Kasumi-1 (cell line): ENCODE measurements at places on chromosomes 4 and X.
A peak's percentile ranks its signal among the peaks of the same experiment; 100 is the strongest.

- no peak for DNase-seq
Observed at GRCh38 chr4:36164900-36165630, 79.2 kb downstream of the ARAP2 start.

DNA sequence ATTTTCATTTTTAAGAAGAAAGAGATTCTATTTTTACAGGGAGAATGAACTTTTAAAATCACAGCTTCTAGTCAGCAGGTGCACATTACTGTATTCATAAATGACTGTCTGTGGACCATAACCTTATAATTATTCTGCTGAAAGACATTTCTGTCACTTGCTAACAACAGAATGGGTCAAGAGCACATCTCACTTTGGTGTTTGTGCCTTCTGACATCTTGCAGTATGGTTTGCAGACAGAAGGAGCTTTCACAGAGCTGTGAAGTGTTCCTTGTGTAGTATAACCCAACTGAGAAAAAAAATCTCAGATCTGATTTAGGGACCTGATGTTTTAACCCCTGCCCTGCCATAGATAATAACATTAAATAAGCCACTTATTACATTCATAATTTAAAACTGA is 131.4 kb upstream of the CTSO start:
- no peak for DNase-seq

DNA sequence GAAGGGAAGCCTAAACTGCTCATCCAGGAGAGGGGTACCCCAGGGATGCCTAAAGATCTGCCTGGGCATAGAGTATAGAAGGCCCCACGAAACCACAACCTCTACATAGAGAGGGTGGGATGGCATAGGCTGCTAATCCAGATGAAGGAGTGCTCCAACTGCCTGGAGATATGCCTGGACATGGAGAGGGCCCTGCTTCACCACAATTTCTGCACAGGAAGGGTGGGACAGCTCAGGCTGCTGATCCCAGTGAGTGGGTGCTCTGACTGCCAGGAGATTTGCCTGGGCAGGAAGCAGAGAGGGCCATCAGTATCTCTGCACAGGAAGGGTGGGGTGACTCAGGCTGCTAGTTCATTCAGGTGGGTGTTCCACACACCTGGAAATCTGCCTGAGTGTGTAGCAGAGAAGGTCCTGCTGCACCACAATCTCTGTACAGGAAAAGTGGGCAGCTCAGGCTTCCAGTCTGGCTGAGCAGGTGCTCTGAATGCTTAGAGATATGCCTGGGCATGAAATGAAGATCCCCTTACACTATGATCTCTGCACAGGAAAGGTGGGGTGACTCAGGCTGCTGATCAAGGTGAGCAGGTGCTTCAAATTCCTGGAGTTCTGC is 61.1 kb downstream of the ZNF518B start:
- DNase-seq: no peak

DNA sequence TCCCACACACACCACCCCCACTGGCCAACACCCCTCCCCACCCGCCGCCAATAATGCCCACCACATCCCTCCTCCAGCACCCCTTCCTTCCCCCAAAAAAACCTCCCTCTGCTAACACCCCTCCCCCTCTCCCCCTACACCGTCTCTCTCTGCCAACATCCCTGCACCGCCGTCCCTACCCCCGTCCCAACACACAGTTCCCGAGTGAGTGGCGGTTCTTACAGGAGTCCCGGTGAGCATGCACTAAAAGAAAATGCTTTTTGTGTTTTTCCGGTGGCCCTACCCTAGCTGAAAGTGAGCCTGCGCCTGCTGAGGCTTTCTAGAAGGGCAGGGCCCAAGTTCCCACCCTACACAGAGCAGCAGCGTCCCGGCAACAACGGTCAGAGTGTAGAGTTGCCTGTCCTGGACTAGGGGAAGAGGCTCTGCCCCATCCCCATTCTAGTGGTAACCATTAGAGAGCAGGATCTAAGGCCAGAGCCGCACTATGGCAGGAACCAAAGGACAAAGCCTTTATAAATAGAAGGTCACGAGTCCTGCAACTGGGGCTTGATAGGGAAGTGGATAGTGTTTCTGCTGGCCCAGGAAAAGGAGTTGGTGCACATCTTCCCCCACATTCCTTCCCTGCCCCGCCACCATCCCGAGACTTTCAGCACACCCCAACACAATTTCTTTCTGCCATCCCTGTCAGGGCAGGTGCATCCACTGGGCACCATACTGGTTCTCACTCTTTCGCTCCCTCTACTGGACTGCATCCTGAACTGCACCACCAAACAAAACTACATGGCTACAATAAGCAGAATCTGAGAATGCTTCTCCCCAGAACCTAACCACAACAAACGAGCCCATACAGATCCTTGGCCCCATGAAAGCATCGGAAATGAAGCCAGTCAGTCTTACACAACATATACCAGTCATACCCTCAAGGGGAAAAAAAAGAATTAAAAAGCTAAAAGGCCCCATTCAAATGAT is 78.1 kb upstream of the PAGE3 start:
- DNase-seq: peak; percentile 24

DNA sequence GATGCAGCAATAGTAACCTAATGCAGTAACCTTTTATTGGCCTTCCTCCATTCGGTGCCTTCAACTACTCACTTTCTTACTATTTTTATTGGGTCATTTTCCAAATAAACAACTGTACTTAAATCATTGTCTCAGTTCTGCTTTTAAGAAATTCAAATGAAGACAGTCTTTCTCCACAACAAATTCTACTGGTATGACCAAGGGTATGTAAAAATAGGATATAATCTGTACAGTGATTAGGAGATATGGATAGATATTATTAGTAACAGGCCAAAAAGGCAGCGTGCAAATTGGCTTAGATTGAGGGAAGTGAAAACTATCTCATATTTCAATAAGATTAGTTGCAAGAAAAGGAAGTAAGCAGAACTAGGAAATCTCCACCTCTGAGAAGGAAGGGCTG is 177.4 kb upstream of the PPP1R2C start:
- DNase-seq: no peak

GRCh38 chr4:102390438-102390837 is 45.2 kb upstream of the SLC39A8 start:
- DNase-seq: peak; percentile 94

DNA sequence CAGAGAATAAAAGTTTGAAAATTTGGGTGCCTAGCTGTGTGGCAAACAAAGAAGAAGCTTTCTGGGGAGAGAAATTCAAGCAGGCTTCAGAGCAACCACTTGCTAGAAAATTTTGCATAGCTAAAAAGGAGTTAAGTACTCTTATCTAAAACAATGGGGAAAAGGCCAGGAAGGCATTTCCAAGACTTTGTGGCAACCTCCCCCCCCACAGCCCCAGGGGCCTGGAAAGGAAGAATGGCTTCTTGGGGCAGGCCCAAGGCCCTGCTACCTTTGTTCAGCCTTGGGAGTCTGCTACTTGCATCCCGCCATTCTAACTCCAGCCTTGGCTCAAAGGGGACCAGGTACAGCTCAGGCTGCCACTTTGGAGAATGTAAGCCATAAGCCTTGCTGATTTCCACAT is 102.2 kb downstream of the PTCHD1 start:
- DNase-seq: no peak
